ENCODE measurements at places on chromosomes 4 and X.

DNA sequence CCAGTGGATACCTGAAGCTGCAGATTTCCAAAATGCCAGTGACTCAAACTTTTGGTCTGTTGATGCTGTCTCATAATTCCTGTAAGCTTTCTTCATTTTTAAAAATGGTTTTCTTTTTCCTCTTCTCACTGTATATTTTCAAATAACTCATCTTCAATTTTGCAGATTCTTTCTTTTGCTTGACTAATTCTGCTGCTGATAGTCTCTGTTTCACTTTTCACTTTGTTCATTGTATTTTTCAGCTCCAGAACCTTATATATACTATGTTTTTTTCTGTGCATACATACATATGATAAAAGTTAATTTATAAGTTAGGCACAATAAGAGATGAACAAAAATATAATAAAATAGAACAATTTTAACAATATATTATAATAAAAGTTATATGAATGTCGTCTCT is 237.7 kb upstream of the GPRIN3 start:
- no peak for DNase-seq

- no peak for DNase-seq
Measured at GRCh38 chr4:30386266-30386895, 333.8 kb upstream of the PCDH7 start.

DNA sequence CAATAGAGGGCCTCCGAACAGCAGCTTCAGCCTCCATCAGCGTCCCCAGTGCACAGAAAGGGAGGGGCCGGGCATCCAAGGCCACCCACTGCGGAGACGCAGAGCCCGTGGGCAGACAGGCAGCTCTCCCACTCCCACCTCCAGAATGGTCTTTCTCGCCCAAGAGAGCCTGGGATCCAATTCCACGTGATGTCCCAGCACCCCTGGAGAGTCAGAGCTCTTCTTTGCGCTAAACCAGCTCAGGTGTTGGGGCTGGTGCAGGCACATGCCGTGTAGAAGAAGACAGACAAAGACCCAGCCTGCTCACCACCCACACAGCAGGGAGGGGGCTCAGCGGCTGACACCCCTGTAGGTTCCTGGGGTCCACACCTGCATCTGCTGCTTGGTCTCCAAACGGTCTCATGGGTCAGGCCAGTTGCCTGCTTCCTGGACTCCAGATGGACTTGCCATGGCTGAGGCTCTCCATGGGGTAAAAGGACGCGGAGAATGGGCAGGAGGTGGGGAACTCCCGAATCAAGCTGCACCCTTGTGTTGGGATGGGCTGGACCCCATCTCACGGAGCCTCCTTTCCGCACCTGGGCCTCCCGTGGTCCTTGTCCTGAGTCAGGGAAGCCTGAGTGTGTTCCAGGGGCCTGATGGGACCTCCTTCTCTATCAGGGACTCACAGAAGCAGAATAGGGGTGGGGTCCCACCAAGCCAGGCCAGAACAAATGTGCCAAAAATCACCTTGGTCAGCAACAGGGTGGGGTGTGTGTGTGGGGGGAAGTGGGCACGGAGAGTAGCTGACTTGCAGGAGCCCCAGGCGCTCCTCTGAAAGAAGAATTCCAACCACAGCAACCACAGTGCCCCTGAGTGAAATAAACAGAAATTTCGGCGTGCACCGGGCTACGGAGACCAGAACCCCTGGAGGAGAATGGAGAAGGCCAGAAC is 11.6 kb upstream of the ASMTL start:
- no peak for DNase-seq

GRCh38 chr4:1351854-1352566 is 5.0 kb downstream of the UVSSA start:
- DNase-seq = peak; percentile 86

- DNase-seq = no peak
Measured at GRCh38 chr4:153794006-153794405, 5.1 kb upstream of the SFRP2 start.

GRCh38 chr4:93825551-93826216 is 2.9 kb upstream of the ATOH1 start:
- no peak for DNase-seq

Measured in activated CD4-positive, alpha-beta T cell treated with anti-CD3 and anti-CD28 coated beads, Interleukin-2, amount 50 U/mL, for 4 hours (primary cell).